ENCODE measurements at places on chromosomes 3 and 15. TPM values are rescaled to one million over a fixed set of nuclear protein-coding genes. Genes with fewer than 3 reads are reported as not detected.

CRABP1 gene
- total RNA-seq, result 19.6 TPM

DNA sequence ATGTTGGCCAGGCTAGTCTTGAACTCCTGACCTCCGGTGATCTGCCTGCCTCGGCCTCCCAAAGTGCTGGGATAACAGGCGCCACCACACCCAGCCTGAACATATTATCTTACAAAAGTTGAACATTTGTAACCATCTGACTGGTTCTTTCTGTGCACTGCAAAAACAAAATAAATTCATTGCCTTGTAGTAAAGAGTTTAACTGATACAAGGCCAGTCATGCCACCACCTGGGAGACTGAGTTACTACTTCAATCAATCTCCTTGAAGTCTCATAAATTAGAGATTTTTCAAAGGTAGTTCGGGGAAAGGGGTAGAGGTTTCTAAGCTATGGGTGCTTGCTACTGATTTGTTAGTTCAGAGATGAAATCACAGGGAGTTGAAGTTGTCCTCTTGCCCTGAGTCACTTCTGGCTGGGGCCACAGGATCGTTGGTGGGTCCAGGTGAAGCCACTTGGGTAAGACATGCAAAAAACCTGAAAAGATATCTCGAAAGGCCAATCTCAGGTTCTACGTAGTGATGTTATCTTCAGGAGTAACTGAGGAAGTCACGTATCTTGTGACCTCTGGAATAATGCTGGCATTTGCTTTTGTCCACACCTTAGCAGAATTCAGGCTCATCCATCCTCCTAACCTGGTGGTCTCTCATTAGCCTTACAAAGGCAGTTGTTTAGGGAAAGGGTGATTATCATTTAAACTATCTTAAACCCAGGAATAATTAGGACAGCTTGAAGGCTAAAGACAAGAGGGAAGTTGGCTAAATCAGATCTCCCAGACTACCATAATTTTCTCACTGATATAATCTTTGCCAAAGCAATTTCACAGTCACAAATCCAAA is 33.7 kb downstream of the ZBTB11 start:
- no peaks in the 10 kb centered on the region for H3K4me1 ChIP-seq
- H3K27me3 ChIP-seq, result no peaks in the 10 kb centered on the region
- H3K27ac ChIP-seq, result no peak overlapping the region
- H3K36me3 ChIP-seq, result no peaks in the 10 kb centered on the region
- DNase-seq, result no peak
- no peak overlapping the region for H3K4me3 ChIP-seq

GRCh38 chr3:64380546-64380945 is 155.3 kb upstream of the PRICKLE2 start:
- no peak overlapping the region for H3K4me3 ChIP-seq
- no peak for DNase-seq
- no peaks in the 10 kb centered on the region for H3K27me3 ChIP-seq
- no peaks in the 10 kb centered on the region for H3K36me3 ChIP-seq
- no peak overlapping the region for H3K27ac ChIP-seq
- H3K4me1 ChIP-seq, result no peaks in the 10 kb centered on the region

DNA sequence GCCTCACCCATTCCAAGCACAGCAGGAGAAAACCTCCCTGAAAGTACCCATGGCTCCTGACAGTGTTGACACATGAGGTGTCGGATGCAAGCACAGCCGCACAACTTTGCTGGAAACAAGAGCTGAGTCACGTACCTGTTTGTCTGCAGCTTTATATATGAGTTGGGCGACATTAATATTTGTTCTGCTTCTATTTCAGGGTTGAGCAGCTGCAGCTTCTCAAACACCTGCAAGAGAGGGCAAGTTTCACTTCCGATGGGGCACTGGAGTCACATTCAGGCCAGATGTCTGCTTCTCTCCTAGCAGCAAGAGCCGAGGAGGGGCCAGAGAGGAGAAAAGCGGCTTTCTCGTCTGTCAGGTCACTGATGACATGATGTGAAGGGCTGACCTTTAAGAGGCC is 88.0 kb downstream of the NUP210 start:
- no peak for DNase-seq
- H3K4me3 ChIP-seq, result no peak overlapping the region
- H3K36me3 ChIP-seq, result no peaks in the 10 kb centered on the region
- no peaks in the 10 kb centered on the region for H3K4me1 ChIP-seq

SLC12A1 gene
- not detected for total RNA-seq

DNA sequence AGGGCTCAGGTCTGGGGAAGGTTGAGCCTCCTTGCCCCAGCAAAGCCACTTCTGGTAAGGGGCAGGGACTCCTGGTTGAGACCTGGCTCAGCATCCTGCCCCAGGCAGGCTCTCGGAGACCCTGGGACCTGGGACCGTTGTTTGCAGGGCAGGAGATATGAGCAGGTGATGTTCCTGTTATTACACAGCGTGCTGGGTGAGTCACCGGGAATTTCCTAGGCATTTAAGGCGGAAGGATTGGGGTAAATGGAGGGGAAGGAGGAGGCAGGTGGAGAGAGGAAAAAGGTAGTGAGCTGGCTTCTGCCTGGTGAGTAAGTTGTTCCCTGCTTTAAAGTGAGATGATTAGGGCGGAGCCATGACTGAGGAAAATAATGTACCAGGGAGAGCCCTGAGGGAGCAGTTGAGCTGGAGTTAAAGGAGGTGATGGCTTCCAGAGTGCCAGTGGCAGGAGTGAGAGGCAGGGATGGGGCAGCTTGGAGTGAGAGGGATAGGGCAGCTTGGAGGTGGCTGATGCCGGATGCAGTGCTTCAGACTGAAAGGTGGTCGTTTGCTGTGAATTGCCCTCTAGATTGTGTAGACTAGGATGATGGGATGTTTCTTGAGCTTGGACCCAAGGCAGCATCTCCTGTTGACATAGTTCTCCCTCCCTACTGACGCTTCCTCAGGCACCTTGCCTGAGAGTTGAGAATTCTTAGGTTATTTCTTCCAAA is 79.4 kb downstream of the AAGAB start:
- H3K4me1 ChIP-seq, result peaks cover 46% of the 10 kb centered on the region
- no peaks in the 10 kb centered on the region for H3K27me3 ChIP-seq
- DNase-seq, result no peak
- peaks cover 3% of the 10 kb centered on the region for H3K36me3 ChIP-seq
- H3K4me3 ChIP-seq, result no peak overlapping the region

DNA sequence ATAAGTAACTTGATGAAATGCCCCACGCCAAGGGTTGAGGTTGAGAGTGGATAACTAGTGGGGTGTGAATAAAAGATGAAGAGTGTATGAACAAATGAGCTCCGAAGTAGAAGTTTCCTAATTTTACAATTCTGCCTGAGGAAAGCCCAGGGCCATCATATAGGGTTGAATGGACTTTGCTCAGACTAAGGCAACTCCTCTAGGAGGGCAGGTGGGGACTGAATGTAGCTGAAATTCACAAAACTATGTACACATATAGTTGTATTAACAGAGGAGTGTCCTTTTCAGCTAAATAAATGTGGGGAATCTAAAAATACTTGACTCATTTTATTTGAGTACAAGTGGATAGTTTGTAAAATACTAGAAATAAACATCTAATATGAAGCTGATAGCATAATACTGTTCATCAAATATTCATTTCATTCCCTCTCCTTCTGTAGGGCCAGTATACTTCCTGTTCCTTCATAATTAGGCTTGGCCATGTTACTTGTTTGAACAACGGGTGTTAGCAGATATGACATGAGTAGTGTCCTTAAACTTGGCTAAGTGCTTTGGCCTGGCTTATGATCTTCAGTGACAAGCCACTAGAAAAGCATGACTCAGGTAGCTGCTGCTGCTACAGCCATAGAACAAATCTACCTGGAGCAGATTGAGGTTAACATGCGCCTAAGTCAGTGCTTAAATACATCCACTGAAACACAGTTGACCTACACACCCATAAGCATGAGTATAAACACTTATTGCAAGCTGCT is 26.5 kb downstream of the PLSCR1 start:
- H3K4me1 ChIP-seq, result no peaks in the 10 kb centered on the region
- H3K36me3 ChIP-seq, result no peaks in the 10 kb centered on the region
- no peak for DNase-seq

- H3K27me3 ChIP-seq, result no peaks in the 10 kb centered on the region
- DNase-seq, result peak; percentile 95
- no peaks in the 10 kb centered on the region for H3K36me3 ChIP-seq
- H3K4me3 ChIP-seq, result no peak overlapping the region
- peak overlapping the region; percentile 70 for H3K27ac ChIP-seq
These were observed 9.9 kb downstream of the PDIA5 start for GRCh38 chr3:123076496-123077418.

BTD gene
- 58.1 TPM for total RNA-seq

- no peaks in the 10 kb centered on the region for H3K4me1 ChIP-seq
- H3K27ac ChIP-seq, result no peak overlapping the region
- H3K4me3 ChIP-seq, result no peak overlapping the region
- no peak for DNase-seq
- H3K27me3 ChIP-seq, result no peaks in the 10 kb centered on the region
These were observed 18.7 kb downstream of the TNFAIP8L3 start for GRCh38 chr15:51075826-51076523.

GRCh38 chr15:75202251-75203016 is 752 bp downstream of the C15orf39 start:
- peaks cover 34% of the 10 kb centered on the region for H3K4me1 ChIP-seq
- peak; percentile 86 for DNase-seq
- H3K27ac ChIP-seq, result peak overlapping the region; percentile 96
- no peaks in the 10 kb centered on the region for H3K27me3 ChIP-seq
- peak overlapping the region; percentile 69 for H3K4me3 ChIP-seq

SPATA12 gene
- not detected for total RNA-seq
